ENCODE measurements at places on chromosomes 6 and 20. TPM values are rescaled to one million over a fixed set of nuclear protein-coding genes. Genes with fewer than 3 reads are reported as not detected.

Gene TSHZ2
- 6.9 TPM for total RNA-seq

Gene SUMO4
- not detected for total RNA-seq

Gene ZMYND8
- 24.0 TPM for total RNA-seq

Gene SLC52A3
- total RNA-seq, result not detected

Gene ZBP1
- not detected for total RNA-seq

Gene OLIG3
- 0.74 TPM for total RNA-seq

Gene POM121L2
- total RNA-seq, result not detected

Gene GINS1
- 7.9 TPM for total RNA-seq

Gene CRIP3
- not detected for total RNA-seq

Gene SLC32A1
- total RNA-seq, result not detected

Gene APOM
- total RNA-seq, result not detected

Gene FERMT1
- 8.8 TPM for total RNA-seq

Gene ALDH8A1
- 0.09 TPM for total RNA-seq

Gene KIF13A
- 86.8 TPM for total RNA-seq

Gene DOK5
- 85.6 TPM for total RNA-seq

Gene ABRACL
- 15.8 TPM for total RNA-seq

Gene C20orf144
- 0.18 TPM for total RNA-seq

Gene NOTCH4
- 1.1 TPM for total RNA-seq

Gene IL17A
- not detected for total RNA-seq

Gene TSPO2
- not detected for total RNA-seq

Gene MYB
- total RNA-seq, result 0.54 TPM

Gene HSPA1L
- 1.4 TPM for total RNA-seq

Gene MYT1
- total RNA-seq, result not detected

Gene FGD2
- not detected for total RNA-seq

Gene ZC2HC1B
- not detected for total RNA-seq

Gene PI16
- 1.5 TPM for total RNA-seq

Gene MCHR2
- total RNA-seq, result not detected

Gene MUCL3
- total RNA-seq, result under 0.01 TPM

Gene FKBP1C
- total RNA-seq, result 0.33 TPM

Gene BPIFB2
- total RNA-seq, result not detected

Gene SIGLEC1
- 0.08 TPM for total RNA-seq

Gene DDR1
- total RNA-seq, result 41.9 TPM

Gene PRDM13
- total RNA-seq, result not detected

Gene MYBL2
- total RNA-seq, result 1.6 TPM

Gene TBXT
- total RNA-seq, result not detected

Gene MDFI
- total RNA-seq, result not detected

Gene FAM210B
- total RNA-seq, result 53.3 TPM

Gene LY6G5C
- 1.1 TPM for total RNA-seq

Gene PHACTR3
- not detected for total RNA-seq

Gene SDHAF4
- total RNA-seq, result 8.0 TPM

Gene SIM1
- under 0.01 TPM for total RNA-seq

Gene BMP7
- total RNA-seq, result not detected

Gene CRISP3
- total RNA-seq, result not detected

Gene SIRPB2
- not detected for total RNA-seq

Gene CLVS2
- not detected for total RNA-seq

All from fibroblast of the aortic adventitia (primary cell).